ENCODE measurements at places on chromosomes 16 and 17.

DNA sequence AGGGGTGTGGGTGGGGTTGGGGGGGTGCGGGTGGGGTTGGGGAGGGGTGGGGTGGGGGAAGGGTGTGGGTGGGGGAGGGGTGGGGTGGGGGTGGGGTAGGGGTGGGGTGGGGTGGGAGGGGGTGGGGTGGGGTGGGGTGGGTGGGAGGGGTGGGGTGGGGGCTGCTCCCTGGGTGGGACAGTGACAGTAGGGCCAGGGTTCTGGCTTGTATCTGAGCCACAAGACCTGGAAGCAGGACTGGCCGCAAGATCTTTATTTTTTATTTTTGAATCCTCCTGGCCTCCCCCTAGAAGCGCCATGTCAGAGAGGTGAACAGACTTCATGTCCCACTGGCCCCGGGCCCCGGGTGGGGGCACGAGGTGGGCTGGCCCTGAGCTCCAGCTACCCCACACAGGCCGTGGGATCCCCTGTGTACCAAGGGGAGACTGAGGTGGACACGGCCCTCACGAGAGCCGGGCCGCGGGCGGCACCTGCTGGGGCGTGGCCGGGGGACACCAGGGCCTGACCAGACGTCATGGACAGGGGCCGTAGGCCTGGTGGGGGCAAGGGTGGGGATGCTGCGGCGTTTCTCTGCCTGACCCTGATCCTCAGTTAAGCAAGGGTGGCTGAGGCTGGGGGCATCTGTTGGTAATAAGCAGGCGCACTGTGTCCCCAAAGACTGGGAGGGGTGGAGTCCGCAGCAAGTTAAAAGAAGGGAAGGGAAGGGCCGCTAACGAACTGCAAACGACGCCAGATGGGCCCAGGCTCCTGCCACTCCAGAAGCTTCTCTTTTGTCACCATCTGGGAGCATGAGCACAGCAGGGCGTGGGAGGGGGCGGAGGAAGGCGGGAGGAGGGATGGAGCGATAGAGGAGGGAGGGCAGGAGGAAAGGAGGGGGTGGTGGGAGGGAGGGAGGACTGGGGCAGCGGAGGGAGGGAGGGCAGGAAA lies 22.3 kb upstream of the PABPN1L start:
- DNase-seq = peak; percentile 27

GRCh38 chr16:28935924-28936783 lies 4.4 kb downstream of the CD19 start:
- DNase-seq = peak; percentile 69

DNA sequence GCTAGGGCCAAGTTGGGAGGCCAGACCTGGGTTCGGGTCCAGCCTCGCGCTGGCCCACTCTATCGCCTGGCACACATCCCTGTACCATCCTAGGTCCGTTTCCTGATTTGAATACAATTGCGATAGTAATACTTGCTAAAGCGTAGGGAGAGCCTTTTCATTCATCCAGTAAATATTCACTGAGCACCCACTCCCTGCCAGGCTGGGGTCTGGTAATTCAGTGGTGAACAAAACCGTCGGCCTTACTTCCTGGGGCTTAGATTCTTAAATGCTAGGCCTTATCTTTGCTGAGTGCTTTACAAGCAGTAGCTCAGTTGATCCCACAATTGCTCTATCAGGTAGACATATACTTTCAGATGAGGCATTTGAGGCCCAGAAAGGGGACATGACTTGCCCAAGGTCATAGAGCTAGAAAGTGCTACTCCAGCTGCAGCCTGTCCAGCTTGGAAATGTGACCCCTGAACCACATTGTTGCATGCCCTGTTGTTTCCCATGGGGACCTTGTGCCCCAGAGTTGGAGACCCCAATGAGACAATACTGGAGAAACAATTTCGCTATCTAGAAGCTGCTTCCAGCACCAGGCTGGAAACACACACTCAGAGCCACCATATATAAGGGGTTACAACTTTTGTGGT lies 691 bp downstream of the USB1 start:
- DNase-seq = no peak

GRCh38 chr16:534856-535445 lies 7.4 kb downstream of the CAPN15 start:
- DNase-seq = no peak

DNA sequence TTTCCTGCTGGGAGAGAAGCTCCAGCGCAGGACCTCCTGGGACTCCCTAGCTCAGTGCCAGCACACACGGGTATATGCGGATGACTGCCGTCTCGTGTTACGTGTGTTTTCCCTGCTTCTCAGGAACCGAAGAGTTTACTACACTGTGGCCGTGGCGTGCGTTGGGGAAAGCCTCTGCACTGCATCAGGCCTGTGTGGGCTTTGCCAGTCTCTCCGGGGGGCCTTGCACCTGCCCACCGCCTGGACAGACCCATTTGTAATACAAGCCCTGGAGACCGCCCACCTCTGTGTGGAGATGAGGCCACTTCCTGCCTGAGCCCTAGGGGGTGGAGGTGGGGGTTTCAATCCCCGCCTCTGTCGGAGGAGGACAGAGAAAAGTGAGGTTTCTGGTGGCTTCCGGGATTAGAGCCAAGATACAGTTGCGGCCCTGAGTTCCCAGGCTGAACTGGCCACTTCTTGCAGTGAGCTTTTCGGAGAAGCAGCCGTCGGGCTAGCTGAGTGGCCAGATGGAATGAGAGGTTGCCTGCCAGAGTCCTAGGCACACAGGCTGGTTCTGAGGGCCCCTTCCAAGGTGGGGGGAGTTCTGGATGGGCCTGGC lies 43.4 kb upstream of the GSE1 start:
- peak; percentile 92 for DNase-seq

Data from DND-41 (cell line).